ENCODE measurements at places on chromosomes 3 and 15.

DNA sequence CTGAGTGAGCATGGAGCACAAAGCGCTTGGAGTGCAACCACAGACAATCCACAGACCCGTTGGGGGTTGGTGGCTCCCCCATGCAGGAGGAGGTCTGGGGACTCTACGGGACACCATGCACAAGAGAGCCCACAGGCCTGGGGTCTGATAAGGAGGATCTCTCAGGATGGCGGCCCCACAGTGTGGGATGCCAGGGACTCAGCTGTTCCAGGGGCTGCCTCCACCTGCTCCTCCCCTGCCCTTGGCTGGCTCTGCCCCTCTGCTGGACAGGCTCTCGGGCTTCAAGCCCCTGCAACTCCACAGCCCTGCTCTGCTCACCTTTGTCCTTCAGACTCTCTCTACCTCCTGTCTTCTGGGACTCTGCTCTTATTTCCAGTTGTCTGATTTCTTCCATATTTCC lies 184.5 kb upstream of the CHRNA7 start:
- DNase-seq: no peak

- DNase-seq: no peak
Measured at GRCh38 chr3:157394411-157394810, 42.2 kb upstream of the PTX3 start.

- no peak for DNase-seq
Measured at GRCh38 chr15:26838742-26839460, 28.0 kb upstream of the GABRA5 start.

GRCh38 chr15:94443186-94443585 lies 211.8 kb downstream of the MCTP2 start:
- DNase-seq: no peak

DNA sequence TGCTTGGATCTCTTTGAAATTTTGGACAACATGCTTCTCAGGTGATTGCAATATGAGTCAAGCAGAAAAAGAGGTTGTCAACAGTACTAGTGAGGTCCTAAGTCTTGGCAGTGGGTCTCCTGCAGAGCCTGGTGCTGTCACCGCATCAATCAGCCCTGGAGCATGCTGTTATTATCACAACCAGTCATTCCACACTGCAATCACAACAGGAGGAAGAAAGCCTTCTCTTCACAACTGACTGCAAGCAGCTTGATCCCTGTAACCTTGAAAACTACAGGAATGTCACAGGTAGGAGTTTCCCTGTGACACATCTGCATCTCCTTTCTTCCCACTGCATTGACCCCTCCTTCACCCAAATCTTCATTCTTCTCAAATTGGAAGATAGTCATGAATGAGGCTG lies 451.1 kb upstream of the ATP11B start:
- no peak for DNase-seq

DNA sequence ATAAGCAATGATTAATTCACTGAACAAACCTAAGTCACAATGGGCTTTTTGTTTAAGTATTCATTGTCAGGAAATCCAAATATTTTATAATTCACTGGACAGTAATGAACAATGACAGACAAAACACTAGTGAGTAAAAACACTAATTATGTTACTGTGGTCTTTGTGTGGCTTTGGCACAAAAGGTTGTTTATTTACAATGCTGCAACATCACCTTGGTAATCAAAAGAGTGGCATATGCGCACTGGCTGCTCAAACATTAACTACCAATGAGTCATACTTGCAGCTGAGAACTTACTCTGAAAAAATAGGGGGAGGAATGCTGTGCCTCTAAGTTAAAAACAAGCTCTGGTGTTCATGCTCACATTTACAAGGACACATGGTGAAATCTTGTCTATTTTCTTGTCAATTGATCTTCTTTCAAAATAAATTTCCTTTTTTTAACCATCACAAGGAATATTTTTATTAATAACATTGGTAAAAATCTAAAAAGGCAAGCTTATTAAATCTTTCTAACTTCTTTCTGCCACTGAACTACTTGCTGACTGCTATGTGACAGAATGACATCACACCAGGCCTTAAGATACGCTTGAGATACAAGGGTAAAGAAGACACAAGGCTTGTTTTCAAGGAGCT lies 85.2 kb upstream of the PPIB start:
- DNase-seq: no peak

DNA sequence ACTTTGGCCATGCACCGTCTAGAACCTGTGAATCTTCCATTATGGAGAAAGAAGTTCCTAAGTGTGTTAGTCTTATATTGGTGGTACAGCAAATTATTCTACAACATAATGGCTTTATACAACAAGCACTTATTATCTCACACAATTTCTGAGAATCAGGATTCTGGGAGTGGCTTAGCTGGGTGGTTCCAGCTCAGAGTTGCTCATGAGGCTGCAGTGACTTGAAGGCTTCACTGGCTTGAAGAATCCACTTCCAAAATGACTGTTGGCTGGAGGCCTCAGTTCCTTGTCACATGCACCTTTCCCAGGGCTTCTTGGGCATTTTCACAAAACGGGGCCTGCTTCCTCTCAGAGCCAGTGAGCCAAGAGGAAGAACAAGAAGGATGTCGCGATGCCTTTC lies 82.3 kb upstream of the RNF7 start:
- no peak for DNase-seq

DNA sequence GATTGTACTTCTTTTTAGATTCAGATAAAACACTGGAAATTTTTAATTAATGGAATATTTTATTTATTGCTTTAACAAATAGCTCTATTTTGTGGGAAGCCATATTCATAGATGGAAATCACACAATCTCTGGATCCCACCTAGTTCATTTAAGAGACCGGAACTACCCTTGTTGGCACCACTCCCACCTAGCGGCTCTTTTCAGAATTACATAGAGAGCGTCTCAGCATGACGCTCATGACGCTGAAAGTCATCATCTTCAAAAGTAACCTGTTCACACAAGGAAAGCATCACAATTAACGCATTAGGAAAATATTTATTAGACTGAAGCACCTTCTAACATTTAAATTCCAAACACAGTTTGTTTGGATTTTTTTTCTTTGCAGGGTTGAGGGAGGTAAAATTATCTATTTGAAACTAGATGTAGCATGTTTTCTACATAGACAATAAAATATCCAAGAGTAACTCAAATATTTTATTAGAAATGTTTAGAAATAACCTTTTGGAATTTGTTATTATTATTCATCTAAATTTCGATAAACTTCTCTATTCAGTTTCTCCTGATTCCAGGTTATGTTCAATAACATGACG lies 214.9 kb upstream of the ARRDC4 start:
- no peak for DNase-seq

GRCh38 chr15:74306781-74307217 lies 60.6 kb downstream of the CYP11A1 start:
- DNase-seq: no peak

DNA sequence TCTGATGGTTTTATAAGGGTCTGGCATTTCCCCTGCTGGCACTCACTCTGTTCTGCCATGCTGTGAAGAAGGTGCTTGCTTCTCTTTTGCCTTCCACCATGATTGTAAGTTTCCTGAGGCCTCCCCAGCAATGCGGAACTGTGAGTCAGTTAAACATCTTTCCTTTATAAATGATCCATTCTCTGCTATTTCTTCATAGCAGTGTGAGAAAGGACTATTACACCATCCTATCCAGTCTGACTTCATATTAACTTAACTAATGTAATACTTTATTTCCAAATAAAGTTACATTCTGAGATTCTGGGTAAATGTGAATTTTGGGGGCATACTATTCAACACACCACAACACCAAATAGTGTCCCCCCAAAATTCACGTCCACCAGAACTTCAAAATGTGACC lies 22.2 kb upstream of the MAP3K13 start:
- DNase-seq: no peak

- no peak for DNase-seq
Measured at GRCh38 chr3:179309225-179310078, 13.4 kb upstream of the ZNF639 start.

GRCh38 chr15:41653760-41654159 lies 6.4 kb upstream of the MGA start:
- DNase-seq: no peak

- no peak for DNase-seq
Measured at GRCh38 chr15:47184908-47185801, 532.1 kb upstream of the SEMA6D start.

DNA sequence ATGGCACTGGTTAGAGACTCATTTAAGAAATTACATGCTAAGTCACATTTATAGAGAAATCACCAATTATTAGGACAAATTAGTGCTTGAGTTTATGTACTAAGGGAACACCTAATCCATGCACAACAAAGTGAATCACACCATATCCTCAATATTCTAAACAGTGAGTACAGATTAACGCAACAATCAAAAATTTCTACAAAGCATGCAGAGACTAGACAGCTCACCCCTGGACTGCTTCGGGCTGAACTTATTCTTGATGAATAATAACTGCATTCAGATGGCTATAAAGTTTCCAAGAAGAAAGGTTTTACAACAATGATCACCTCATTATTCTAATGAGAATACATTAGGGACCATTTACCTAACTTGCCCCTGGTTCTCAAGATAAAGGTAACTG lies 66.5 kb downstream of the LRRFIP2 start:
- DNase-seq: no peak

All from T-helper 17 cell (primary cell).